ENCODE measurements at places on chromosomes 12 and 14. TPM values are rescaled to one million over a fixed set of nuclear protein-coding genes. Genes with fewer than 3 reads are reported as not detected.

Gene RNU7-1
- total RNA-seq = not detected

Gene NTN4
- 33.5 TPM for total RNA-seq

Gene UNG
- 40.4 TPM for total RNA-seq

Gene TMEM119
- total RNA-seq = 70.1 TPM

Gene RTL1
- 2.6 TPM for total RNA-seq

Gene TMCC3
- 4.5 TPM for total RNA-seq

Gene CGRRF1
- 27.0 TPM for total RNA-seq

Gene PGF
- total RNA-seq = 25.0 TPM

Gene KRT77
- not detected for total RNA-seq

Gene TGFB3
- total RNA-seq = 30.5 TPM

Gene GSKIP
- total RNA-seq = 52.5 TPM

Gene GZMH
- not detected for total RNA-seq

Gene MIP
- 0.08 TPM for total RNA-seq

Gene TM9SF1
- 68.1 TPM for total RNA-seq

Gene APOLD1
- total RNA-seq = 6.0 TPM

Gene DHRS1
- 23.0 TPM for total RNA-seq

Gene ADCY4
- total RNA-seq = 1.4 TPM

Gene C14orf132
- total RNA-seq = 16.3 TPM

Gene NTF3
- total RNA-seq = 5.0 TPM

Gene HELB
- total RNA-seq = 4.6 TPM

Gene GNB3
- total RNA-seq = 2.6 TPM

Gene SETD3
- 67.3 TPM for total RNA-seq

Gene PLEKHH1
- 17.1 TPM for total RNA-seq

Gene SP1
- total RNA-seq = 53.3 TPM

Gene PTGER2
- 18.5 TPM for total RNA-seq

Gene ISM2
- 8.1 TPM for total RNA-seq

Gene SMCO2
- total RNA-seq = not detected

Gene TMEM132D
- total RNA-seq = 2.4 TPM

Gene SPSB2
- total RNA-seq = 14.1 TPM

Gene ZDHHC22
- 0.04 TPM for total RNA-seq

Gene NT5DC3
- total RNA-seq = 6.3 TPM

Gene RAPGEF3
- 2.6 TPM for total RNA-seq

Gene IL26
- not detected for total RNA-seq

Gene CCDC38
- not detected for total RNA-seq

Gene LTBP2
- 3.0 TPM for total RNA-seq

Gene TAS2R42
- not detected for total RNA-seq

Gene PAPLN
- total RNA-seq = 10.1 TPM

Gene BTBD6
- 42.2 TPM for total RNA-seq

Gene C12orf42
- total RNA-seq = not detected

Gene CHGA
- 61.3 TPM for total RNA-seq

Gene PLA2G1B
- 8.5 TPM for total RNA-seq

Gene PDE6H
- total RNA-seq = not detected

Gene NR4A1
- total RNA-seq = 59.2 TPM
